ENCODE measurements at places on chromosomes 4 and X.
A peak's percentile ranks its signal among the peaks of the same experiment; 100 is the strongest.

DNA sequence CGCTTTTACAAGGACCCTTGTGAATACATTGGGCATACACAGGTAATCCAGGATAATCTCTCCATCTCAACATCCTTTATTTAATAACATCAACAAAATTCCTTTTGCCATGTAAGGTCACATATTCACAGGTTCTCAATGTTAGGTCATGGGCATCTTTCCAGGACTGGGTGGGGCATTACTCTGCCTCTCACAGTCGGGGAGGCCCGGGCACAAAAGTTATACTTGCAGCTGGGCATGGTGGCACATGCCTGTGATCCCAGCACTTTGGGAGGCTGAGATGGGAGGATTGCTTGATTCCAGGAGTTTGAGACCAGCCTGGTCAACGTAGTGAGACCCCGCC, 93.7 kb upstream of the AP1S2 start:
- DNase-seq, result no peak

DNA sequence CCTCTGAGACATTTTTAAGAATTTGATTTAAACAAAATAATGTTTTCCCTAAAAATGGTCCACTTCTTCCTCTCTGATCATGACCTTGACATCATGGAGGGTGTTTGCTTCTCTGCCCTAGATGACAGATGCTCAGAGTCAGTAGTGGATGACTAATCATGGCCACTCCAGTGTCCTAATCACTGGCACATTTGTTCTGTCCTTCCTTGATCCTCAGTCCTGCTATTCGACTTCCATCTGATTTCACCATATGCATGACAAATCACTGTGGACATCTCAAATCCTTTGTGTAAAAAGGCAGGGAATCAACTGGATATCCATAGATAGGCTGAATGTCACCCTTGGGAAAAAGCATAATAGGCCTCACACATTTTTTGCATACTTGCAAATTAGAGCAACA, 9.0 kb downstream of the CRMP1 start:
- no peak for DNase-seq

DNA sequence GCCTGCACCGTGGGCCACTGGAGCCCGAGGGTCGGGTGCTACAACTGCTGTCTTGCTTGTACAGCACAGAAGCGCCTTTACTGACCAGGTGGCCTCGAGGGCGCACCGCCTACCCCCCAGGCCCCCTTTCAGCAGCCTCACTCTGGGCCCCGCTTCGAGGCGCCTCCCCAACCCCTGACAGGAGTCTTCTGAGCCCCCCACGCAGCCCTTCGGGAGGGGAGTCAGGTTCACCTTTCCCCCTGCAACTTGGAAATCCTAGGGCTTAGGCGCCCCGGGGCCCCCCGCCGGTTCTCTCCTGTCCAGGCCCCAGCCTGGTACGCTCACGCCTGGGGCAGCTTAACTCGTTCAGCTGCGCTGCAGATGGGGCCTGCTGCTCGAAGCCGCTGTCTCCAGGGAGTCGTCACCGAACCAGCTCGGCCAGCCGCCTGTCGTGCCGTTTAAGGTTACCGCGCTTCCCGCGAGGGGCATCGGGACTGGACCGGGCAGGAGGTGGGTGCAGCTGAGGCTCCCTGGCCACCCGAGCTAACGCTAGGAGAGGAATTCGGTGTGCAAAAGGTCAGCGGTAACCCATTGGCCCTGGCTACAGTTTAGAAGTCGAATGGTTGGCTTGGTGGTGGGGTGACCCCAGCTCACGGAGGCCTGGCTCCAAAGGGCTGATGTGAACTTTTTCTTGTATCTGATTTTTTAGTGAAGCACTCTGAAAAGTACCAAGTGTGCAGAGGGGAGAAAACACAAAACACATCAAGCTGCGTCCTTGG, 58.9 kb upstream of the BCOR start:
- DNase-seq, result no peak

GRCh38 chr4:67558493-67558892, at the start of gene STAP1:
TSS of gene STAP1 (plus strand) at chr4:67558727. CDS start at chr4:67558810, 83 bp downstream.
- no peak for DNase-seq

DNA sequence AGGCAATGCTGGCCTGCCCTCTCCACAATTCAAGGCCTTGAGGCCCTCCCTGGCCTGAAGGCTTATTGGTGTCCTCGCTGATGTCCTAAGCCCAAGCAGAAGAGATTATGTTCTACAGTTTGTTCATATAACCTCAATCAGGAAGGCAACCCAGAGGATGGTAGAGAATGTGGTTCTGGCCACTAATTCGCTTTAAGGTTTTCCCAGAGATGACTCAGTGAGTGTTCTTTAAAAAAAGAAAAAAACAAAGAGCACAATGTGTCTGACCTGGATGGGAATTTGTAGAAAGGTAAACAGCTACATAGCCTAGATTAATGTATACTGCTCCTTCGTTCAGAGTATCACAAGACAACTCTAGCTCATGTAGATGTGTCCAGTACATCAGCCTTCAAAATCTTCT, 66.0 kb downstream of the MANBA start:
- no peak for DNase-seq

- peak; percentile 61 for DNase-seq
These were observed 97.1 kb upstream of the SLC4A4 start for GRCh38 chr4:71241501-71242288.

DNA sequence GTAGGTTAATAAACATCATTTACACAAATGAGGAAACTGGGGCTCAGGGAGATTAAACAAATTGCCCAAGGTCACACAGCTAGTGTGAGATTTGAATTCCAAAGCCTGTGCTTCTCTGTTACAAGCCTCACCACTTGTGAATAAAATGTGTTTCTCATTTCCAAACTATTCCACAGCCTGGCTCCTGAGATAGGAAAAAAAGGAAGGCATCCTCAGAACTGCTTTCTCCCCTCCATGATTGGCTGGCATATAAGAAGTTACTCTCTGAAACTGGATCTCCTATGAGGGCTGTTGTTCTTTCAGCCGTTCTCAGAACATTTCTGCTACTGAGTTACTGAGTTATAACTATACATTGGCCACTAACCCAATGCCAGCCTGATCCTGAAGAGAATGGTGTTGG, 237.9 kb downstream of the MAML3 start:
- no peak for DNase-seq
